Cortex of kidney (tissue), 1 donor: ENCODE measurements at places on chromosomes 2 and 18.

GRCh38 chr2:104158191-104158590, 695.7 kb upstream of the POU3F3 start:
- no peak for DNase-seq

GRCh38 chr2:341017-341542, 53.2 kb upstream of the ALKAL2 start:
- no peak for DNase-seq

DNA sequence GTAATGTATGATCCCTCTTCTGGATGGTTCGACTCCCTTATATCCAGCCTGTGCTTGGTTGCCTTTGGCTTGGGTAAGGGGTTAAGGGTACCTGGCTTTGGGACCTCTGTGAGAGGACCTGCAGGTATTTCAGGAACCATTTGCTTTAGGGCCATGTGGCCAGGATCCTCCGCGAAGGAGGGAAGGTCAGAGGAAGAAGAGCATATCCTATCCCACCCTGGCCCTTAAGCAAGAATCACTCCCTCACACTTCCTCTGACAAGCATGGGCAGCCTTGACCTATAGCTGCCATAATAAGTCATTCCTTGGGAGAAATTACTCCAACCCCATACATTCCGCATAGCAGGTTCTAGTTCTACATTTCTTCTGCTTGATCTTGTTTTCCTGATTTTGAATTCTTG, 59.1 kb upstream of the TXNDC2 start:
- no peak for DNase-seq

DNA sequence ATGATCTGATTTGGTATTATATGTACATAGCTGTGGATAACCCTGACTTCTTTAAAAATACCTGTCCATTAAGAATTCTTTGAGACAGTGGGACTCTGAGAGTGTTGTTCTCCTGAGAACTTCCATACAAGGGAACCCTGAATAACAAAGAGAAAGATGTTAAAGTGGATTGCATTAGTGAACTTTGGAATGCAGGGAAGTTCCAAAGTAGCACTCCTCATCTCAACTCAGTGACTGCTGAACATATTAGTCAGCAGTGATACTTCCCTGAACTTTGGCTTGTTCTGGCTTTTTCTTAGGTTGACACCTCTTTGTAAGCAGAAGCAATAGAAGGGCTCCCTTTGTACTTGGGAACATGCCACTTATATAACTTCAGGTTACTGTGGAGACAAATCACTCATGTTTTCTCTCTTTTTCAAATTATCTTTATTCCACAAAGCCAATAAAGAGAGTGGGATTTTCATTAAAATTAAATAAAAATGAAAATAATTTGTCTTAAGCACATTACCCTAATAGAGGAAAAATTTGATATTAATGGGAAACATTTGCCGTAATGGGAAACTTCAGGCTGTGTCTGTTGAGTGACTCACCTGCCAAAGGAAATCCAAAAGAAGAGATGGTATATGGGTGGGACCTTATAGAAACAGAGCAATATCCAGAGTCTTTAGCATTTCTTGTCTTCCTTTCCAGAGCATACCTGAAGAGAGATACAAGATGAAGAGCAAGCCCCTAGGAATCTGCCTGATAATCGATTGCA, 33.3 kb downstream of the CFLAR start:
- DNase-seq: no peak

GRCh38 chr2:150374492-150374891, 113.0 kb downstream of the RND3 start:
- DNase-seq: no peak

- DNase-seq: no peak
Observed at GRCh38 chr2:216563646-216564045, 65.0 kb downstream of the RPL37A start.

DNA sequence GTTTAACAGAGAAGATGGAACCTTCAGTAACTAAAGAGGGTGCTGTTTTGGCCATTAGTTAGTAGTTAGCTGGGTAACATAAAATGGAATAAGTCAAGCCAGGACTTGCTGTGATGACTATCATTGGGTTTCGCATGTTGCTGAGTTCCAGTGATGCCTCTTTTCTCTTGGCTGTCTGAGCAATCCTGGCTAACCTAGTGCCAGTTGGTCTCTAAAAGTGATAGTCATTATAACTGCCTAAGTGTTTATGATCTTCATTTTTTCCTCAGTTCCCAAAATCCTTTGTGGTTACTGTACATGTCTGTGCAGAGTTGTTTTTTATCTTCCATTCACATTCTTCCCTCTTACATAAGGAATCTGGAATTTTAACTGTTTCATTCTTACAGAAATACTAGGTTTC, 33.4 kb downstream of the WDR43 start:
- DNase-seq: no peak

GRCh38 chr18:22560275-22560610, 142.5 kb upstream of the CTAGE1 start:
- DNase-seq: no peak

GRCh38 chr2:173750831-173751230, 214.3 kb downstream of the SP3 start:
- DNase-seq: no peak

DNA sequence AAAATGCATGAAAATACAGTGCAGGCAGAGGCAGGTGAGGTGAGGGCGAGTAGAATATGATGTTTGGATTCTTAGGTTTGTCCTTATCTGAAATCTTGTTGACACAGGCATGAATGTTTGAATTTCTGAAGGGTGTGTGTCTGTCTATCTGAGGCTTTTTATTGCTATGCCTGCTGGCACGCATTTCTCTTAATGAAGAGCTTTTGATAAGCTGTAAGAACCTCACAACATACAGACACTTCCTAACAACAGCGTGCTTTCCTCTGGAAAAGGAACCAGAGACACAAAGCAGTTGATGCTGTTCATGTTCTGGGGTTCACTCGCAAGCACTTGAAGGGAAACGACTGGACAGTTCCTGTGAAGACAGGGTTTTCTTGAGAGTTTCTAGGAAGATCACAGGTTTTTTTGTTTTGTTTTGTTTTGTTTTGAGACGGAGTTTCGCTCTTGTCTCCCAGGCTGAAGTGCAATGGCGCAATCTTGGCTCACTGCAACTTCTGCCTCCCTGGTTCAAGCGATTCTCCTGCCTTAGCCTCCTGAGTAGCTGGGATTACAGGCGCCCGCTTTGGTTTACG, 33.3 kb upstream of the CABLES1 start:
- DNase-seq: no peak

- no peak for DNase-seq
Observed at GRCh38 chr2:218897394-218898108, 16.9 kb downstream of the WNT10A start.

DNA sequence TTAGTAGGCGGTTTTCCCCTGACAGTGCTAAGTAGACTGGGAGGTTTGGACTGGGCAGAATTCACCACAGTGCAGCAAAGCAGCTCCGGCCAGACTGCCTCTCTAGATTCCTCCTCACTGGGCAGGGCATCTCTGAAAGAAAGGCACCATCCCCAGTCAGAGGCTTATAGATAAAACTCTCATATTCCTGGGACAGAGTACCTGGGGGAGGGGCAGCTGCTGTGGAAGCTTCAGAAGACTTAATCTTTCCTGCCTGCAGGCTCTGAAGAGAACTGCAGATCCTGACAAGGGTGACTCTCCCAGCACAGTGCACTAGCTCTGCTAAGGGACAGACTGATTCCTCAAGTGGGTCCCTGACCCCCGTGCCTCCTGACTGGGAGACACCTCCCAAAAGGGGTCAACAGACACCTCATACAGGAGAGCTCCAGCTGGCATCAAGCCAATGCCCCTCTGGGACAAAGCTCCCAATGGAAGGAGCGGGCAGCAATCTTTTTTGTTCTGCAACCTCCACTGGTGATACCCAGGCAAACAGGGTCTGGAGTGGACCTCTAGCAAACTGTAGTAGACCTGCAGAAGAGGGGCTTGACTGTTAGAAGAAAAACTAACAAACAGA, 266.8 kb upstream of the CRIM1 start:
- DNase-seq: no peak

- DNase-seq: no peak
Observed at GRCh38 chr2:129872446-129872845, 107.0 kb upstream of the RAB6C start.

GRCh38 chr2:26122630-26123029, 50.3 kb upstream of the GAREM2 start:
- DNase-seq: no peak

DNA sequence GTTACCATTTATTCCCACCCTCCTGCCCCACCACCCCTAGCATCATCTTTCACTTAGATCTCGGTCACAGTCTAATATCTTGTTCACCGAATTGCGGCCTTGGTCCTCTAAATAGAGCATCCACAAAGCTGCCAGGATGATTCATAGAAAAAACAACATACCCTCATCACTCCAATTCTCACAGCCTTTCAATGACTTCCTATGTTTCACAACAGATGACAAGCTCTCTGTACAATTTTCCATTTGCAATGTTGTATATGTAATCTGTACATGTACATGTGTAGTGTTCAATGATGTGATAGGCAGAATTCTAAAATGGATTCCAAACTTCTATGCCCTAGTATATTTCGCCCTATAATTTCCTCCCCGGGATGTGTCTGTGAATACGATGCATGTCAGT, 675.6 kb upstream of the CELF4 start:
- no peak for DNase-seq

GRCh38 chr2:231785822-231786176, 446 bp upstream of the COPS7B start:
- no peak for DNase-seq

- DNase-seq: no peak
Observed at GRCh38 chr2:181656450-181657291, at the start of gene CERKL. Gene CERKL (minus strand): TSS chr2:181657105. CDS start chr2:181657006, 99 bp downstream.

- no peak for DNase-seq
Observed at GRCh38 chr2:85537600-85538506, 1.1 kb upstream of the MAT2A start.

DNA sequence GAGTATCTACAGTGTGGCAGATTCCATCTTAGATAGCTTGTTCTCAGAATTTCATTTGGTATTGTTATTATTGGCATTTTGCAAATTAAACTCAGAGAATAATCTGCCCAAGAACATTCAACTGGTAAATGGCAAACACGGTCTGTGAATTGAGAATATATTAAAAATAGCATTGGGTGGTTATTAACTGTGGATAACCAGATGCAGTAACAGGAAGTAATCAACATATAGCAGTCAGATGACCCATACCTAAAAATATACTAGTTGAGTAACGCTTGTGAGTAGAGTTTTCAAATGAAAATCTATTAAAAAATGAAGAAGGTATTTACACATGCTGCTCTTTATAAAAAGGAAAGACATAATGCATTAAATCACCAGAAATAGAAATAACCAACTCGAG, 129.5 kb downstream of the ZNF804A start:
- DNase-seq: no peak

DNA sequence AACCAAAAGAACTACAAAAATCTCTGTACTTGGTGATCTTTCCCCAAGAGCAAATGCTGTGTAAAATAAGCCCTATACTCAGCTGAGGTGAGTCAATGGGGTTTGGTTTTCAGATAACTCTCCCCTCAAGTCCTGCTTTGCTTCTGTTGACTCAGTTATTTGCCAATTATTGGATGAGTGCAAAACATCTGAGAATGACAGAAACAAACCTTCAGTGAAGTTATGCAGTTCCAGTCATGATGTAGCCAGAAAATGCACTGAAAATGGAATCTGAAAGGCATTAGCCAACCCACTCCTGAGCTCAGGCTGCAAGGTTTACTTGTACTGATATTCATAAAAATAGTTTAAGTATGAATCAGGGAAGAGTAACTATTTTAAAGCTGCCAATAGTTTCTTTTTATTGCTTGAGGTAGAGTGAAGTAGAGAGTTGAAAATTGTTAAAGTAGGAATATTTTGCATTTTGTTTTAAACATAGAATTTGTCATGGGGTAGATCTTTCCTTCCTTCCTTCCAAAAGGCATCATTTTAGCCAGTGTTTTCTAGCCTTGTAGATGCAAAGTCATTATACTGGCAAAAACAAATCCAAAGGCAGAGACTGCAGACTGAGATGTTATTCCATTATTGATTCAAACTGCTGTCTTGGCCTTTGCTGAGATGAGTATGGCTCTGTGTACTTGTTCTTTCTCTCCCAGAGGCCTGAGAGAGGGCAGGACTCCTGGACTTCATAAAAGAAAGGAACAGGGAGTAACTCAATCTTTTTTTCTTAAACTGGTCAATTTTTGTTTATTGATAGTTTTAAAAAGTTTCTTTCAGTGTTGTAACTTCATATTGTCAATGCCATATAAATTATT, 215.3 kb downstream of the RND3 start:
- DNase-seq: no peak

- no peak for DNase-seq
Observed at GRCh38 chr2:222257645-222258044, 41.2 kb downstream of the PAX3 start.

- no peak for DNase-seq
Observed at GRCh38 chr2:96680561-96681141, 38.1 kb downstream of the FER1L5 start.

DNA sequence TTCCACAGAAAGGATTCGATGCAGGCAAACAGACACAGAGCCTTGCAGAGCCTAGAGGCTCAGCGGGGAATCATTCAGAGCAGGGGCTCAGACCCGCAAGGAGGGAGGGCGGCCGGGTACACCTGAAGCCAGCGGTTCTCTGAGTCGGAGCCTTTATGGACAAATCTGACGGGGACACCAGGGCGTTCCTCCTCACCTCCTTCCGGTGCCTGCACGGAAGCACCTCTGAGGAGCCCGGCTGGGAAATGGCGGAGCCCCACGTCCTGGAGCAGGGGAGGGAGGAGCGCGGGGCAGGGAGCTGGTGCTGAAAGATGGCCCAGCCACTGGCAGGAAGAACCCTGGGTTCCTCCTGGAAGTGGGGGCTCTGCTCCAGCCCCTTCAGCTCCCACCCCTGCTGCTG, 193.5 kb upstream of the ALKAL2 start:
- no peak for DNase-seq

GRCh38 chr2:64404743-64405142, 49.2 kb upstream of the LGALSL start:
- DNase-seq: no peak

DNA sequence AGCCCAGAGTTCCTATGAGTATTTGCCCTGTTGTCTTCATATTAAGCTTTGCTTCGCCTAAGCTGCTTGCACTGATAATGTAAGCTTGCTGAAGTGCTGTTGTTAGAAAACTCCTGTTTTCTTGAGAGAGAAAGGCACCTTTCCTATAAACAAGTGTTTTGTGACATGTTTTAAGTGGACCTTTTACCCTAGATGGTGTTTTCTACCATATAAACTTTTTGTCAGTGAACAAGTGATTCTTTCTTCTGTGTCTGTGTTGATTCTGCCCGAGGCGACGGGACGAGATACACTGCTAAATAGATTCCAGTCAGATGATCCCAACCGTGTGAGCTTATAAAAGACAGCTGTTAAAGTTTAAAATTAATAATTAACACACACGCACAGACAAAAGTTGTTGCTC, 24.1 kb downstream of the CABLES1 start:
- DNase-seq: no peak

DNA sequence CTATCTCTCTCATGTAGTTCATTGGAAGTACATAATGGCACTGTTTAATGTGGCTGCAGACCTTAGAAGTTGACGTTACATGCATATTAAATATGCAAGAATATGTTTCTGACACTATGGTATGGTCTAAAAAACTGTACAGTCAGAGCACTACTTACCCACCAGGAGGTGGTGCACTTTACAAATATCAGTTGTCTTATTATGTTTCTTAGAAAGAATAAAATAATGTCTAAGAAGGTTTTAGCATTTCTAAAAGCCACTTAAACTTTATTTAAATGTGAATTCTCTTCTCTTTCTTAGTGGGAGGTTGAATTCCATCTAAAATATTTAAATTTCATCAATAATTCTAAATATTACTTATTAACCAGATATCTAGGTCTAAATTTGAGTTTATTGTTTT, 4.3 kb downstream of the TMEFF2 start:
- DNase-seq: no peak

GRCh38 chr2:235834781-235835180, 333.4 kb downstream of the GBX2 start:
- no peak for DNase-seq
